ENCODE measurements at places on chromosomes 16 and 17.
A peak's percentile ranks its signal among the peaks of the same experiment; 100 is the strongest.

DNA sequence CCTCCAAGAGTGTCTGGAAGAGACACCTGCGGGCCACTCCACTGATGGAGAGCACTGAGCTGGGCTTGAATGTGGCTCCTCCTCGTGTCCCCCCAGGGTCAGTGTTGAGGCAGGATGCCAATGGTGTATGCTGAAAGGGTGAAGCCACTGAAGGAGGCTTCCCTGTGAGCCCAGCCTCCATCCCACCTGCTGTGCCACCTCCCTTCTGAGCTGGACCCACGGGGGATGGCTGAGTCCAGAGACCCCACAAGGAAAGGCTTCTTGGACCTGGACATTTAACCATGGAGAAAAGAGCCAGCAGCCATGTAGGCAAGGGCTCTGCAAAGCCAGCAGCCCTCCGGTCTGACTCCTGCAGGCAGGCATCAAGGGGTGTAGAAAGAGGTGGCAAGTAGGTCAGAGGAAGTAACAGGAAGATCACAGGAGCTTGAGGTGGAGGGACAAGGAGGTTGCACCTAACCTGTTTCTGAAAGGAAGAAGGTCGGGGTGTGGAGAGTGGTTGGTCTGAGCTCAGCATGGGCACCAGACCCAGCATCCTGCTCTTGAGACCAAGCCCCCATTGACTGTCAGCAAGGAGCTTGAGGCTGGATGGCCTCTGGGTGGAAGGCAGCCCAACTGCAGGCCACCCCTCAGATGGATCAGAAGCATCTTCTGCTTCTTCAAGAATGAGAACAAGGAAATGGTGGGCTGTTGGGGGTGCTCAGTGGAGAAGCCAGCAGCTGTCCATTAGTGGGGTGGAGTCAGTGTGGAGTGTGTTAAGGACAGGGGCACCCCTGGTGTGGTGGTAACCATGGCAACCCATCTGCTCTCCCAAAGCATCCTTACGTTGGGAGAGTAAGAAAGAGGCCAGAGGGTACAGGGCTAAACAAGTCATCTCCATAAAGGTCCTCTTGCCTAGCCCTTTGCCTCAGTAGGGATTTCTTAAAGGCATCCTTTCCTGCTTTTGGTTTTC is 80.7 kb downstream of the PLD6 start:
- no peak for DNase-seq

DNA sequence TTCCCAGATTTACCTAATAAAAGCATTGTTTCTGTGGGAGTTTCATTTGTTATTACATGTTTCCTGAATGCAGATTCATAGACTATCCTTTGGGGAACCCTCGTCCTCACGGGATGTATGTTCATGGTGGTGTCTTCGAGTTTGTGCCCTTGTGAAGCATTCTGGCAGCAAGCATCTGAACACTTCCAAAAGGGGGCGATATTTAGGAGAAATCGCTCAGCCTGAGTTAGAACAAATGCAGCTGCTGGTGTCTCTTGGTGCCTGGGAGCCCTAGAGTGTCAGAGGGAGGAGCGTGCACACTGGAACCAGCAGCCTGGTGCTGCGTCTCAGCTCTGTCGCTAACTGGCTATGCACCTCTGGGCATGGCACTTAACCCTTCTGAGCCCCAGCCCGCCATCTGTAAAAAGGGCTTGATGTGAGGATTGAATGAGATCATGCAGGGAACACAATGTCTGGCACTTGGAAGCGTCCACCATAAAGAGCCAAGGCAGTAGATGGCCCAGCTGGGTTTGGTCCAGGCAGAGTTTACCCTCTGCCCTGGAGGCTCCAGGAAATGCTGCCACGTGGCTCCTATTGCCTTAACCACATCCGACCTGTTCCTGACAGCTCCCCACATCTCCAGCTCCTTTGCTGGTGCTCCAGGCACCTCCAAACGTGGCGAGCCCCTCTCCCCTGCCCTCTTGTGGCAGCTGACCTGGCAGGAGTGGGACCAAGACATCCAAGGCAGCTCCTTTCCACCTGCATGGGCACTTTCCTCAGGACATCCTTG is 25.0 kb upstream of the C16orf78 start:
- DNase-seq, result no peak

GRCh38 chr17:50424246-50424995 is 1.6 kb upstream of the ACSF2 start:
- DNase-seq, result no peak

- no peak for DNase-seq
Observed at GRCh38 chr16:23486480-23486879, 23.8 kb downstream of the GGA2 start.

GRCh38 chr17:61361084-61361483 is 38.6 kb upstream of the TBX2 start:
- no peak for DNase-seq

- peak; percentile 60 for DNase-seq
Observed at GRCh38 chr16:10385725-10386516, at the start of gene ATF7IP2. Gene ATF7IP2, plus strand, starts transcription at chr16:10386061. Its CDS starts 44,560 bp downstream, at chr16:10430621.

DNA sequence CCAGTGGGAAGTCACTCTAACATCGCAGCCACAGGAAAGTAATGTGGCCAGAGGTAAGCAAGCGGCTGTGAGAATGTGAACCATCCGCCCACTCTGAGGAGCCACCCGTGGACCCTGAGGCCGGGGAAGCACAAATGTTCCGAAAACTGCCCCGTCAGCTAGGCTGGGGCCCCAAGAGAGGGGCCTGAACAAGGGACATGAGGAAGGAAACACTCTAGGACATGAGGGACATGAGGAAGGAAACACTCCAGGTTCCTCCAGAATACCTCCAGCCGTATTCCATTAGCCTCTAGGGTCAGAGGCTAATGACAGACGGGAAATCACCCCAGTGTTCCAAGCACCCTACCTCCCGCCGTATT is 317 bp downstream of the TEFM start:
- DNase-seq, result no peak

GRCh38 chr17:28750178-28751047 is 6.6 kb downstream of the TRAF4 start:
- DNase-seq, result peak; percentile 73

- no peak for DNase-seq
Observed at GRCh38 chr16:8885674-8886592, 3.8 kb downstream of the LITAFD start.

DNA sequence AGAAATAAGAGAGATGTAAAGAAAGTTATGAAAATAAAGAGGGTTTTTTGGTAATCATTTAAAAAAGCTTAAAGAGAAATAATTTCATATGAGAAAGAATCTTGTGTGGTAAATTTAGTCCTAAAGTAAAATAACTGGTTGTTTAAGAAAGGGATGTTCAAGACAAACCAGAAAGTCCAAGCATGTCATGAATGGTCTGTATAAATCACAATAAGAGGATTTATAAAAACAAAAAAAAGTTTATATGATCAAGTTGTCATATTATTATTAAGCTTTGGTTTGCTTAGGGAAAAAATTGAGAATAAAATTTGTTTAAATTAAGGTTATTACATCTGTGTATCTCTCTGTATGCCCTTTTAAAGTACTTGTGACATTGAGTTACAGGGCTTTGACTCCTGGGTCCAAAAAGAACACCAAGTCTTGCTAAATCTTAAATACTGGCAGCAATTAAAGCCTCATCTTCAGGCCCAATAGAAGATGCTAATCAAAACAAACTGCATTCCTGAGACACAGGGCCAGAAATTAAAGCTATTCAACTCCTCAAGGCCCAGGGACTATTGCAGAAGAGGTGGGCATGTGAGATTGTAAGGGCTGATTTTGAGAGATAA is 15.6 kb upstream of the TRIM25 start:
- no peak for DNase-seq

- DNase-seq, result no peak
Observed at GRCh38 chr16:49489686-49490320, 116.2 kb downstream of the C16orf78 start.

Data from stimulated activated CD8-positive, alpha-beta memory T cell treated with anti-CD3 and anti-CD28 coated beads, Interleukin-4, amount 100 ng/mL, for 1 hour (primary cell).